ENCODE measurements at places on chromosomes 1 and 21.

DNA sequence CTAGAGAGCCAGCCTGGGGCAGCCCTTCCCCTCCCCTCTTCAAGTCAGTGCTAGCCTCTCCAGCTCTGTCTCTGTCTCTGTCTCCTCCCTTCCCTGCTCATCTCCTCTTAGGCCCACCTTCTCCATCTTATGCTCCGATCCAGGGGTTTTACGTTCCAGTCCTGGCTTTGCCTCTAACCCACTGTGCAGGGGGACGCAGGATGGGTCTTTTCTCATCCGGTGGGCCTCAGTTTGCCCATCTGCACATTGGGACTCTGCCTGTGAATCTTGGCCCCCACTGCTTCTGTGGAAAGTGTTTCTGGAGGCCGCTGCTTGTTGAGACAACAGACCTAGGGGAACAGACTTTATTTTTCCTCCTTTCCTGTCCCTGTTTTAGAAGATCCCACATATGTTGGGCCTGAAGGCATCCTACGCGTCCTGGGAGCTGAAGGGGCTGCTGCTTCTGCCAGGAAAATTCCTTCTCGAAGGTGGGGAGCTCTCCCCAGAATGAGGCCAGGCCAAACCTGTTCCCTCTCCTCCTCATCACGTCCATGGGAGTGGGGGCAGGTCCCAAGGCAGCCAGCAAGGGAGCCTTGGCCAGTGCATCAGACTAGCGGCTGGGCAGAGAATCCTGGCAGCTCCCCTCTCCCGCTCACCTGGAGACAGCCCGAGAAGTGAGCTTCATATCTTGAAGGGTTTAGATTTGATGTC lies 99.5 kb upstream of the CSF3R start:
- DNase-seq = no peak

DNA sequence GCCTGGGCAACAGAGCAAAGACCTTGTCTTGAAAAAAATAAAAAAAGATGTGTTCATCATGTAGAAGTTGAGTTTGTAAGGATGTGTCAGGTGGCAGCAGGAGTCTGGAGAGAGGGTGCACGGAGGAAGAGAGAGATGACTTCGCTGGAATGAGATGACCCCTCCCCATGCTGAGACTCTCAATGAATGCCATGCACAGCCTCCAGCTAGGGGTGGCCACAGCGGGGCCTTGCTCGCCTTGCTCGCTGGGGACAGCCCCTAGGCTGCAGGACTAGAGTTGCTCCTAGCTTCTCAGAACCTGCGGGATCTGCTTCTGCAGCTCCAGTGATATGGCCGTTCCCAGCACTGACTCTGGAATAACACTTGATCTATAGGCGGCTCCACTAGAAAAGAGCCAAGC lies 6.6 kb upstream of the C2CD2 start:
- DNase-seq = no peak

GRCh38 chr1:173603056-173603591 lies at the start of gene SLC9C2:
Gene SLC9C2, minus strand, starts transcription at chr1:173603072. Its CDS starts 1,296 bp downstream, at chr1:173601776.
- peak; percentile 23 for DNase-seq

DNA sequence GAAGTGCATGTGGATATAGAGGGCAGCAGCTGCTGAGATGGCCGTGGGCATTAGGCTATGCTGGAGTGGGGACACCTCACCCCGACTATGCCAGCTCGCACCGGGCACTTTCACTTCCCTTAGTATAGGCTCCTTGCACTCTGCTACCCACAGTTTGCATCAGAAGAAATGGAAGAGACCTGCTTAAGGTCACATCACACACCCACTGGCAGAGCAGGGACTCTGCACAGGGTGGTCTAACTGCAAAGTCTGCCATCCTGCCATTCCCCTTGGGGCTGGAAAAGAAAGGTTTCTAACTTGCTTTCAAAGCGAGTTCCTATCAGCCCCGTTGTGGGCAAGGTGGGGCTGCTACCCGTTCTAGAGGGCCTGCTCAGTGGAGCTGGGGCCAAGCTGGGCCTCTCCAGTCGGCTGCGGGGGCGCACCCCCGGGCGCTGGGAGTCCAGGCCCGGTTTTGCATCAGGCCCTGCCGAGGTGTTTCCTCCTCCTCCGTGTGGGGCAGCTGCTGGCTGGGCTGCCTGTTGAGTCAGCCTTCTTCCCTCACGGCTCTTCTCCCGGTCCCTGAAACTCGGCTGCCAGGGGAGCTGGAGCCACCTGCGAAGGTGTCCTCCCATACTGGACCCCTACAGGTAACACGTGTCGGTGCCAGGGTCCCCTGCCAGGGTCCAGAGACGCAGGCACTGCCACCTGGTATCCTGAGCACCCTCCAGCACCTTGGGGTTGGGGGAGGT lies at the start of gene SYTL1:
TSS of gene SYTL1 (plus strand) at position 498 of the 728 bp plus-strand sequence. CDS start 3,313 bp downstream, outside the sequence.
- DNase-seq = peak; percentile 77

GRCh38 chr1:164325786-164326185 lies 233.2 kb upstream of the PBX1 start:
- no peak for DNase-seq

DNA sequence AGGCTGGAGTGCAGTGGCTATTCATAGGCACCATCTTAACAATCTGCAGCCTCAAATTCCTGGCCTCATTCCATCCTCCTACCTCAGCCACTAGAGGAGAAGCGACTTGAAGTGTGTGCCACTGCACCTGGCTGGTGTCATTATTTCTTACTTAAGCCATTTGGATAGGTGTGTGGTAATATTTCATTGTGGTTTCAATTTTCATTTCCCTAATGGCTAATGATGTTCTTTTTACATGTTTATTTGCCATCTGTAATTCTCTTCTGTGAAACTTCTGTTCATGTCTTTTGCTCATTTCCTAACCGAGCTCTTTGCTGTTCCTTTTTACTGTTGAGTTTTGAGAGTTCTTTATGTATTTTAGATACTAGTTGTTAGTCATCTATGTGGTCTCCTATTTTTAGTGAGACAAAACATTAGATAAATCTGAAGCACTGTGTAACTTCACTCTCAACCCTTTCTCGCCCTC lies 66.8 kb downstream of the SLC27A3 start:
- peak; percentile 19 for DNase-seq

- DNase-seq = no peak
Measured at GRCh38 chr1:245673881-245674414, 519.2 kb downstream of the KIF26B start.

GRCh38 chr1:18929686-18930085 lies 26.8 kb downstream of the IFFO2 start:
- no peak for DNase-seq

DNA sequence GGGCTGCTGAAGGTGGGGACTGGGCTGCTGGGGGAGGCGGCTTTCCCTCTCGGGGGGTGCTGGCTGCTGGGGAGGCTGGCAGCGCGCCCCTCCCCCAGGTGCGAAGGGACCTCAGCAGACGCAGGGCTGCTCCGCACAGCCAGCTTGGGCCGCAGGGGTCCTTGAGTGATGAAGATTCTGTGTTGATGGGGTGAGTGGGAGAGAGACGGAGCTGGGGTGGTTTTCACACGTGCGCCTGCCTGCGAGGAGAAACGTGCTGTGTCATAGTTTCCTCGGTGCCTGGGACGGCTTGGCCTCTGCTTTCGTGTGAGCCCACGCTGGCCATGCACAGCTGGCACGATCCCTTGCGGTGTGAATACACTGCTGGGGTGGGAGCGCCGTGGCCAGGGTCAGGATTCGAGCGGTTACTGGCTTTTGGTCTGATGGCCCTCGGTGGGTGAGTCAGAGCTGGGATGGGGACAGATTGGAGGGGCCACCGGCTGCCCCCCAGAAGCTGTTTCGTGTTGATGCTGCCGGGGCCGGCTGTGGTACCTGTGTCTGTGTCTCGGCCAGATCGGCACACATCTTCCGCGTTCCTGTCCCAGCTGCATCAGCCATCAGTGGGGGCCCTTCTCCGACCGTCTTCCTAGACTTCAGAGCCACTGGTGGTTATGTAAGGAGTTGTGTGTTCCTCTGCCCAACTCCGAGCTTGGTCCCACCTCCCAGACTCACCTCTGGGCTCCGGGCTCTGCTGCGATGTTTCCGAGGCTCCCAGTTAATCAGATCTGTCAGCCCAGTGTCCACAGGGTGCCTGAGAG lies 24.9 kb downstream of the PRKCZ start:
- DNase-seq = no peak

GRCh38 chr1:161215076-161215475 lies at the start of gene FCER1G:
Gene FCER1G, plus strand, starts transcription at chr1:161215295. Its CDS starts 27 bp downstream, at chr1:161215322.
- no peak for DNase-seq

- DNase-seq = no peak
Measured at GRCh38 chr1:231217056-231217455, 24.0 kb upstream of the GNPAT start.

DNA sequence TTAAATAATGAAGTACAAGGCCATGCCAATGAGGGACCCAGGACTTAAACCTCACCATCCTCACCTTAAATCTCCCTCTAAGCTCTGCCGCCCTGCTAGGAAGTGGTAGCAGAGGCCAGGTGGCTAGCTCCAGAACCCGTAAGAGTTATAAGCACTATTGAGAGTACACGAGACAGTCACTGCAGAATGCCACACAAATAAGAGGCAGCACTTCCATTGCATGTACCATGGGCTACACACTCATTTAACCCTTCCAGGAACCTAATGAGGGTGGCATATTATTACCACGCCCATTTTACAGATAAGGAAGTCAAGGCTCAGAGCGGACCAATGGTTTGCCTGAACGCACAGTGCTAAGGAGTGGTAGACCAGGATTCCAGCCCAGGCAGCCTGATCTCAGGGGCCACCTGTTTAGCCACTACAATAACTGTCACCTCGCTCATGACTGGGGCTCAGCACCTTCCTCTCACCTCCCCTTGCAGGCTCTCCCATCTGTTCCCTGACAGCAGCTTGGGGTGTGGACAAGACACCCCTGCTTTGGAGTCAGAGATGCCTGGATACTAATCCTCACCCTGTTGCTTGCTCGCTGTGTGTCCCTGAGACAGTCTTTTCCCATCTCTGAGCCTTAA lies 54.8 kb upstream of the ID3 start:
- no peak for DNase-seq

- no peak for DNase-seq
Measured at GRCh38 chr21:44571844-44572782, 1.4 kb upstream of the KRTAP10-4 start.

DNA sequence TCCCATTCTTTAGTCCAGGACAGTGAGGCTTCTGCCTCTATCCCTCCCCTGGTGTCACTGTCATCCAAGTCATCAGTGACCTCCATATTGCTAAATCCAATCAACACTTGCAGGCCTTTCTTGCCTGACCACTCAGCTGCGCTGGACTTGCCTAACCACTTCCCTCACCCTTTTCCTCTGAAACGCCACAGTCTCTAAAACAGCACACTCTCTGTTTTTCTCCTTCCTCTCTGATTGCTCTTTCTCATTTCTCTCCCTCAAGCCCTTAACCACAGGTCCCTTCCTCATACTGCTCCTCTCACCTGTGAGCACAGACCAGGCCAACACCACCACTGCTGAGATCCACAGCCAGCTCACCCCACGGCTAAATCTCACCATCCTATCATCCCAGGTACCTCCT lies 17.5 kb downstream of the TAL1 start:
- DNase-seq = no peak

- no peak for DNase-seq
Measured at GRCh38 chr1:88876573-88877365, 14.6 kb downstream of the GTF2B start.

GRCh38 chr1:190176776-190177175 lies 300.9 kb downstream of the BRINP3 start:
- no peak for DNase-seq

DNA sequence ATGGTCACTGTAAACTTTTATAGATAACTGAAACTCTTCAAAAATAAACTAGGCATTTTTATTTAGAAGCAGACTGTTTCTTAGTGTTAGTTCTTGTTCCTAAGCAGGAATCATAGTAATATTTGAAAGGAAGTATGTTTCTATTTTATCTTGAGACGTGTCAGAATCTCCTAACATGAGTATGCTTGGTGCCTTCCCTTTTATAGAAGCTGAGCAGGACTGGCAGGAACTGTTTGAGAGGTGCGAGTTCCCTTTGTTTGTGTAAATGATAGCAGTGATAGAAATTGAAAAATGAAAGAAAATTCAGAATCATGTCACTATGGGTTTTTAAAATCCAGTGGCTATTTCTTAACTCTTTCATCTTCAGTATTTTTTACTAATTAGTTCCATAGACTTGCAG lies 56.9 kb downstream of the LRRC8D start:
- no peak for DNase-seq

Data from T47D (cell line).